Anterior cingulate cortex (tissue), 58 donors: ENCODE measurements at places on chromosomes 11 and 22.

GRCh38 chr11:64934682-64935358 lies 873 bp downstream of the GPHA2 start:
- DNase-seq: no peak

DNA sequence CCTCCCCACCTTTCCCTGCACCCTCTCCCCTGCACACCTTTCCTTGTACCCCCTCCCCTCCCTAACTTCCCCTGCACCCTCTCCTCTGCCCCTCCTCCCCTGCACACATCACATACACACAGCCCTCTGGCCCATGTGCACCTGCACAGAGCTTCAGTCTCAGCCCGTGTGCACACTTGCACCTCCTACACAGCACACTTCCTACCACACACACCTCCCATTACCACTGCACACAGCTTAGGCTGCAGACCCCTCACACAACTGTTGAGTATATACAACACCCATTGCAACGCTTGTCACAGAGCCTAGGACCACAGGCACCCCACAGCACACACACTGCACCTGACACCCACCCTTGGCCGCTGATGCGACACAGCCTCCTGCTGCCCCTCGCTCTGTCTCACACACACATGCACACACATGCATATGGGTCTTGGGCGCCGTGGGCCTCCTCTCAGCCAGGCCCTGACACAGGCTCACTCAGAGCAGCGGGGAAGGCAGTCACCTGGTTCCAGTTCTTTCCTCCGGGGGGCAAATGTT lies 411 bp downstream of the SIGIRR start:
- DNase-seq: no peak

DNA sequence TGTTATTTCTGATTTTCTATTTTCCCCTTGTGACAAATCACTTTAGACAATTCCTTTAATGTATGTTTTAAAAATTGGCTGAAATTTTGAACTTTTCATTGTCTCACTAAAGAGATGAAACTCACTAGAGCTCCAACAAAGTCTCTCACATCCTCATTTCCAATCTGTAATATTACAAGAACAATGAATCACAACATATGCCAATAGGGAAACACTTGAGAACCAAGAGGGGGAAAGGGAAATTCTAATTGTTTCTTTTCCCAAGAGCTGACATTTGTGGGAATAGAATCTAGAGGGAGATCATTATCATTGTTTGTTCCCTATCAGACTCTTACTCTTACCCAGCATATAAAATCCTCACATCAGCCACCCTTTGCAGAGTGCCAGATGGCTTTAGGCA lies 28.2 kb downstream of the OR10D3 start:
- DNase-seq: no peak

GRCh38 chr11:118081241-118081958 lies 4.5 kb downstream of the TMPRSS4 start:
- DNase-seq: no peak

GRCh38 chr11:104073950-104074705 lies 37.7 kb downstream of the DDI1 start:
- no peak for DNase-seq

- no peak for DNase-seq
Measured at GRCh38 chr11:59185386-59185945, 13.5 kb downstream of the DTX4 start.

GRCh38 chr11:126843096-126843495 lies 157.5 kb downstream of the KIRREL3 start:
- DNase-seq: no peak

DNA sequence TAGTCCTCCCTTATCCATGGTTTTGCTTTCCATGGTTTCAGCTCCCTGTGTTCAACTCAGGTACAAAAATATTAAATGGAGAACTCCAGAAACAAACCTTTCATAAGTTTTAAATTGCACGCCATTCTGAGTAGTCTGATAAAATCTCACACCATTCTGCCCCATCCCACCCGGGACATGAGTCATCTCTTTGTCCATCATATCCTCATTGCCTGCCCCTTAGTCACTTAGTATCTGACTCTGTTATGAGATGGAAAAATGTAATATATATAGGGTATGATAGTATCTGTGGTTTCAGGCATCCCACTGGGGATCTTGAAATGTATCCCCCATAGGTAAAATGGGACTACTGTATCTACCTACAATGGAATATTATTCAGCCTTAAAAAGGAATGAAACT lies 35.5 kb upstream of the FGF3 start:
- no peak for DNase-seq

- DNase-seq: no peak
Measured at GRCh38 chr11:66497206-66497605, 13.2 kb upstream of the BBS1 start.

DNA sequence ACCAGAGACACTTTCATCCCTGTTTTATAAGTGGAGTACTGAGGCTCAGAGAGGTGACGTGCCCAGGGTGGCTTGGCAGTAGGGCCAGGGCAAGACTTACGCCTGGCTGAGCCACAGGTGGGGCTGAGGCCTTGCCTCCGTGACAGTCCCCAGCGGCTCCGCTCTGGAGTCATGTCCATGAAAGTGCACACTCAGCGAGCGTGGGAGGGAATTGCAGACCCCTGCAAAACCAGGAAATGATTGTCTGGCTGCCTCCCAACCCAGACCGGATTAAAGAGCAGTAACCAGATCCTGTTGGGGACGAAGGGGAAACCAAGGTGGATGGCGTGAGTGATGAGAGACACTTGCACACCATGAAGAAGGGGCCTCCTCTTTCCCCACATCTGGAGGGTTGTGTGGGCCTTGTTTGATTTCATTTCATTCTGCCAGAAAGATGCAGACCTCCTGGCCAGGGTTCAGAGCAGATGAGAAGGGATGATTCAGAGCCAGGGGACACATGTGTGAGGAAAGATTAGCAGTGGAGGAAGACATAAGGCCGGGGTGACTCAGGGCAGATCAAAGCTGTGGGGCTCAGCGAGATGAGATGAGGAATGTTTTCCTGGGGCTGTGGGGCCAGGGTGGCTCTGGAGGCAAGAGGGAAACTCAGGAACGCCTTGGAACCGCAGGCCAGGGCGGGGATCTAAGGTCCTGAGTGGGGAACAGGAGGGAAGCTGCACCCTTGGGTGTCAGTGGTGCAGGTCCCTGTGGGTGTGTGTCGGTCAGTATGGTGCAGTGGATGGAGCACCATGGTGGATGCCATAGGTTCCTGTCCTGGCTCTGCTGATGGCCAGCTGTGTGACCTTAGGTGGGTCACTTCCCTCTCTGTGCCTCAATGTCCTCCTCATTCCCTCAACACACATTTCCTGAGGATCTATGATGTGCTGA lies 29.9 kb upstream of the LRRC32 start:
- DNase-seq: no peak

DNA sequence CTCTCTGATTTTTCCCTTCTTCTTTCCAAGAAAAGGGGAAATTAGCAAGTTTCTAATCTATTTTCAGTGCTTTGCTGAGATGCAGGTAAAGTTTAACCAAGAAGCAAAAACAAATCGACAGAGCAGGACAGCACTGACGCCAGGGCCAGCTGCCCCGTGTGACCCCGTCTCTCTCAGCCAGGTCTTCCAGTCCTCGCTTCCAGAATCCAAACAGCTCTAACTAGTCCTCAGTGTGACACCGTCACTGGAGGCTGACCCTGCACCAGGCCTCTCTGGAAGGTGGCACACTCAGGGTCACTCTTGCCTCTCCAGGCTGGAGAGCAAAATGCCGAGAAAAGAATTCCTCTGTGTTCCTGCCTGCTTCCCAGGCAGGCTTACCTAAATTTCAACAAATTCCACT lies 44.8 kb downstream of the SHANK2 start:
- no peak for DNase-seq

- DNase-seq: no peak
Measured at GRCh38 chr11:102119997-102120396, 9.8 kb downstream of the YAP1 start.

GRCh38 chr11:129320494-129320893 lies 55.2 kb upstream of the BARX2 start:
- no peak for DNase-seq

DNA sequence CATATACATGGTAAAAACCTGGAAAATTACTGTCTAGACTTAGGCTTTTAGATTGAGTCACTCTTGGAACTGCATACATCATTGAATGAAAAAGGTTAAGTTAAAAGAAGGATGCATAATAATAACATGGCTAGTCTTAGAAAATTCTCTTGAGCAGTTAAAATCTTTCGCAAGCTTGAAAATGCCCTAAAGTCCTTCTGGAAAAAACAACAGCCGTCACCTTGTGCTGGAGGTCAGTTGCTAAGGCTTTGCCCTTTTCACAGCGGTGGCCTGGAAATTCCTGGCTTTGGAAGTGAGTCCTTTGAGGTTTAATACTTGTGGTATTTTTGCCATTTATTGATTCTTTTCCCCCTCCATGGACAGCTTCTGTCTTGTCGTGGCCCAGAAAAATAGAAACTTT lies 17.4 kb upstream of the FBLN1 start:
- no peak for DNase-seq

- no peak for DNase-seq
Measured at GRCh38 chr11:122261546-122261945, 145.5 kb upstream of the BLID start.

- DNase-seq: no peak
Measured at GRCh38 chr22:23361676-23362075, 181.4 kb downstream of the BCR start.

GRCh38 chr22:47606426-47606825 lies 844.0 kb downstream of the TBC1D22A start:
- no peak for DNase-seq

DNA sequence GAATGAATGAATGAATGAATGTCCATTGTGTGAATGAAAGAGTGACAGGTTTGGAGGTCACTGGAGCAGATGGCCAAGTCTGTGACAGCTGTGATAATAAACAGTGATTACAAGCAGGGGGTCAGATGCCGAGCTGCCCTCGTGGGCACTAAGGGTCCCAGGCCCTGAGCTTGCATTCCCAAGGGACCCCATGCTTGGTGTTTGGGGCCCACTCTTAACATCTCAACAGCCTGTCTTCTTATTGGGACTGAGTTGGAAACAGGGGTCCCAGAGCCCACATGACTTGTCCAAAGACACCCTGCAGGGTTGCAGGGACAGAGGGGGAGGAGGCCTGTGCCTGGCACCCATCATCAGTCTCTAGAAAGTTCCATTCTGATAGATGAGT lies 12.0 kb upstream of the ANO1 start:
- no peak for DNase-seq
